Mesendoderm (in vitro differentiated cells): ENCODE measurements at places on chromosomes 5 and 9.

GRCh38 chr5:81854485-81854884 lies 103.6 kb upstream of the SSBP2 start:
- H3K36me3 ChIP-seq: no peaks in the 10 kb centered on the region
- no peak overlapping the region for H3K27ac ChIP-seq
- H3K4me1 ChIP-seq: peaks cover 23% of the 10 kb centered on the region
- no peak for DNase-seq

DNA sequence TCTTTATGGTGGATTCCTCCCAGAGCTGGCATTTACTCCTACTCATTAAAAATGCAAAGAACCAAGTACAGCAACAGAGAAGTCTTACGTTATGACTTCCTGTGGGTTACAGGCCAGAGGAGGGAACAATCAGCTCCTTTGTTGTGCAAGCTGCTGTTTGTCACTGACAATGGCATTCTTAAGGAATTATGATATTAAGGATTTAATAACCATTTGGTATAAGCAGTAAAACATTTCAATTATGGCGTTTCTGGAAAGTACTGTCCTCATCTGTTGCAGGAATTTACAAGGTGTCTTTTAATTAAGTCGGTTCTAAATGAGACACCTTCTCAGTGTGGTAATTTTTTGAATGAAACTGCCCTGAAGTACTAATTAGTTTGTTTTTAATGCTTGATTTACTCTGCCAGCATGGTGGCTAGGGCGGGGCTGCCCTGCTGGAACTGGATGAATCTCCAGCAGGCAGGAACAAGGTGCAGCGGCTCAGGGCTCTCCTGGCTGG lies 49.1 kb upstream of the VDAC1 start:
- no peaks in the 10 kb centered on the region for H3K27me3 ChIP-seq
- no peak overlapping the region for H3K4me3 ChIP-seq
- peak; percentile 33 for DNase-seq

DNA sequence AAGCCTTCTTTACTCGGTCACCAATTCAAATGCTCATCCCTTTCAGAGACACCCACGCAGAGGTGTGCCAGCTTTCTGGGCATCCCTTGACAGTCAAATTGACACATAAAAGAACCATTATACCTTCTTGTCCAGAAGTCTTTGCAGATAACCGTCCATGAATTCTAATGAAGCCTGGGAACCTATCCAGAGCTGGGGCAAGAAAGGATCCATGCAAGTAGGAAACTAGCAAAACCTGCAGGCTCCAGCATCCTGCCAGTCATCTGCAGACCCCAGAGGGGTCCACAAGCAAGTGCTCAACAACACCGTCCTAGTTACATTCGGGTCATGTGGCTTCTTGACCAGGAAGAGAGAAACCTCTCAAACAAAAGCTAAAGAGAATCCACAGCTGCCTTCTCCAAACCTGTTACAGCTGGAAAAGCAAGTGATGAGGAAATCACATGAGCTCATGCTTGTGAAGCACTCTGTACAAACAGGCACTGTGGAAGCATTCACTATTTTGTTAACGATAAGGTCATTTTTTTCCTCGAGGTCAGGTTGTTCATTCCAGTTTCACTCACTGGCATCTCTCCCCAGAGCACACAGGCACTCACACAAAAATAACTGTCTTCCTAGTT lies 80.2 kb upstream of the DMRT1 start:
- no peaks in the 10 kb centered on the region for H3K4me1 ChIP-seq
- DNase-seq: no peak
- H3K27me3 ChIP-seq: no peaks in the 10 kb centered on the region
- no peak overlapping the region for H3K4me3 ChIP-seq
- H3K36me3 ChIP-seq: no peaks in the 10 kb centered on the region

GRCh38 chr5:67009028-67009427 lies 187.6 kb downstream of the CD180 start:
- no peak overlapping the region for H3K4me3 ChIP-seq
- DNase-seq: no peak
- H3K27ac ChIP-seq: no peak overlapping the region

GRCh38 chr9:131607591-131607990 lies 62.3 kb downstream of the PRRT1B start:
- peak; percentile 21 for DNase-seq
- no peak overlapping the region for H3K4me3 ChIP-seq
- H3K36me3 ChIP-seq: no peaks in the 10 kb centered on the region
- H3K27ac ChIP-seq: no peak overlapping the region

DNA sequence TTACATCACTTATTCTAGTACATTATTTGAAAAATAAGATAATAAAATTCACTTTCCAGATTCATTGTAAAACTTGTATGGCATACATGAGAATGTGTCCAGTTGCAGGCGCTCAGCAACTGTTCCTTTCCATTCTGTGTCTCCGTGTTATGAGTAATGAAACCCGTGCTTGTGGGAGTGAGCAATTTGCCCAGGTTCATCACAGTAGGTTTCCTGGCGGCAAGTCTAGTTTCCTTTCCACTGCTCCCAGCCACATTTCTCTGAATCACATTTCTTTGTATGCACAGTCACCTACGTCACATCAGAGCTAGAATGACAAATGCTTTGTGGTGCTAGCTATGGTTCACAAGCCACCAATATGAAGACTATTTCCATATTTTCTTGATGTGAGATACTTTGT lies 39.9 kb downstream of the MOCS2 start:
- H3K27ac ChIP-seq: no peak overlapping the region
- no peak for DNase-seq
- H3K4me3 ChIP-seq: no peak overlapping the region
- no peaks in the 10 kb centered on the region for H3K4me1 ChIP-seq
- no peaks in the 10 kb centered on the region for H3K27me3 ChIP-seq

GRCh38 chr9:16461137-16461840 lies 409.2 kb downstream of the BNC2 start:
- DNase-seq: peak; percentile 51
- no peak overlapping the region for H3K27ac ChIP-seq
- H3K36me3 ChIP-seq: no peaks in the 10 kb centered on the region
- H3K4me1 ChIP-seq: no peaks in the 10 kb centered on the region

- peaks cover 2% of the 10 kb centered on the region for H3K36me3 ChIP-seq
- H3K27me3 ChIP-seq: no peaks in the 10 kb centered on the region
- H3K4me1 ChIP-seq: peaks cover 2% of the 10 kb centered on the region
- peak; percentile 29 for DNase-seq
Measured at GRCh38 chr9:111598733-111599091, 735 bp downstream of the PTGR1 start.

DNA sequence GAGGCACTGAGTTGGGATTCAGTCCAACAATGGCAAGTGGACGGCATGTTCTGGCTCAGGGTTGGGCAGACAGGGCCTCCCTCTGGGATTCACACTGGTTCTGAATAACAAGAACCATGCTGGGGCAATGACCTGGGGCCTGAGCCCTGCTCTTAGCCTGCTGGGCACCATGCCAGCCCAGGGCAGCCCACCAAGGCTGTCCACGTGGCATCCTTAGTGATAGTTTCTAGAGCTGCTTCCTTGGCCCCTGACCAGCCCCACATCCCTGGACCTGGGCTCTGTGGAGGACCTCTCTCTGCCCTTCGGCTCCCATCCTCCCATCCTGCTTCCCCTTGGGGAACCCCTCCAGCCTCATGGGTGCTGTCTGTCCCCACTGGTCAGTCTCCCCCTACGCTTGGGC lies 22.3 kb upstream of the OLFM1 start:
- H3K4me3 ChIP-seq: no peak overlapping the region
- no peaks in the 10 kb centered on the region for H3K27me3 ChIP-seq
- DNase-seq: no peak
- H3K4me1 ChIP-seq: no peaks in the 10 kb centered on the region
- H3K36me3 ChIP-seq: no peaks in the 10 kb centered on the region
- H3K27ac ChIP-seq: no peak overlapping the region

GRCh38 chr9:19409401-19410194 lies 789 bp downstream of the ACER2 start:
- no peak overlapping the region for H3K27ac ChIP-seq
- H3K27me3 ChIP-seq: no peaks in the 10 kb centered on the region
- peaks cover 5% of the 10 kb centered on the region for H3K4me1 ChIP-seq
- peak; percentile 73 for DNase-seq
- H3K4me3 ChIP-seq: peak overlapping the region; percentile 71

DNA sequence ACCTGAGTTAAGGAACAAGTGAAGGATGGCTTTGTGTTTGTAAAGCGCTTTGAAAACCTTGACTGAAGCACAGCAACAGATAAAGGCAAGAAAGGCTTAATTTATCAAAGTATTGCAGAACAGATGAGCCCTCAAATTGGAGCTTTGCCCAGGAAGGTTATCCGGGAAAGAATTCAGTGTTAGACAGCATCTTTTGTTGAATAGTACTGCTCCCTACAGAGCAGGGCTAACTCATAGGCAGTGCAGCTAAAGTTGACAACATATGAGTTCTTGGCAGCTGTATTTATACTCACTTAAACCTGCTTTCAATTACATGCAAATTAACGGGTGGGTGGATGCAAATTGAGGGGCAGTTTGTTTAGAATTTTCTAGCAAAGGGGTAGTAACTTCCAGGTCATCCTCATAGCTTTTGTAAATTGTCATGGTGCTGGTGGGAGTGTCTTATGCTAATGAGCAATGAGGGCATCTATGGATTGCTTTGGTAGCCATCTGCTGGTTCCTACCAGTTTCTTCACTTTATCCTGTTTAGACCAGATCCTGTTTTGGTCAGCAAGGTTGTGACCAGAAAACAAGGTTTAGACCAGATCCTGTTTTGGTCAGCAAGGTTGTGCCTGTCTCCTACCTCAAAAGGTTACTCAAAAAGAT lies 105.8 kb downstream of the GDA start:
- no peaks in the 10 kb centered on the region for H3K36me3 ChIP-seq
- no peak for DNase-seq
- H3K27ac ChIP-seq: no peak overlapping the region
- H3K4me1 ChIP-seq: no peaks in the 10 kb centered on the region
- no peaks in the 10 kb centered on the region for H3K27me3 ChIP-seq

GRCh38 chr5:100890461-100891008 lies 12.5 kb downstream of the ST8SIA4 start:
- H3K36me3 ChIP-seq: no peaks in the 10 kb centered on the region
- H3K4me3 ChIP-seq: no peak overlapping the region
- no peak overlapping the region for H3K27ac ChIP-seq
- H3K27me3 ChIP-seq: no peaks in the 10 kb centered on the region
- DNase-seq: no peak

GRCh38 chr5:176134529-176135223 lies 103.5 kb upstream of the SIMC1 start:
- no peak for DNase-seq
- no peak overlapping the region for H3K27ac ChIP-seq
- H3K4me3 ChIP-seq: no peak overlapping the region
- H3K27me3 ChIP-seq: peaks cover 1% of the 10 kb centered on the region

DNA sequence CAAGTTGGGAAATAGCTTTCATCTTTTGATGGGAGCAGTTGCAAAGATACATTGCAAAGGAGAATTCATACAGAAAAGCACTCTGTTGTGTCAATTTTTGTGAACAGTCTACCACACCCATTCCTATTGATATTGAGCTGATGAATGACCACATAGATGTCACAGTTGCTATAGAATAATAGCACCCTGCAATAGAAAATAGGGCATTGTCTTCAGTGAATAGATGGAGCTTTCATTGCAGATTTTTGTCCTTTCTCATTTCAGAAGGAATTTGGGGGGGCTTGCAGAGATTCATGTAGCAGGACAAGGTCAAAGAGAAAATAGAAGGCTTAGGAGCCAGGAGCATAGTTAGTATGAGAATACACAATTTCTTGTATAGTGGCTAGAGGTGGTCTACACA lies 237.9 kb downstream of the TMEM38B start:
- no peak for DNase-seq
- no peak overlapping the region for H3K27ac ChIP-seq
- H3K4me3 ChIP-seq: no peak overlapping the region
- H3K27me3 ChIP-seq: no peaks in the 10 kb centered on the region

- H3K27me3 ChIP-seq: no peaks in the 10 kb centered on the region
- no peaks in the 10 kb centered on the region for H3K36me3 ChIP-seq
- H3K4me1 ChIP-seq: no peaks in the 10 kb centered on the region
- no peak overlapping the region for H3K27ac ChIP-seq
- H3K4me3 ChIP-seq: no peak overlapping the region
- DNase-seq: peak; percentile 33
Measured at GRCh38 chr9:7691909-7692308, 107.7 kb downstream of the DMAC1 start.

DNA sequence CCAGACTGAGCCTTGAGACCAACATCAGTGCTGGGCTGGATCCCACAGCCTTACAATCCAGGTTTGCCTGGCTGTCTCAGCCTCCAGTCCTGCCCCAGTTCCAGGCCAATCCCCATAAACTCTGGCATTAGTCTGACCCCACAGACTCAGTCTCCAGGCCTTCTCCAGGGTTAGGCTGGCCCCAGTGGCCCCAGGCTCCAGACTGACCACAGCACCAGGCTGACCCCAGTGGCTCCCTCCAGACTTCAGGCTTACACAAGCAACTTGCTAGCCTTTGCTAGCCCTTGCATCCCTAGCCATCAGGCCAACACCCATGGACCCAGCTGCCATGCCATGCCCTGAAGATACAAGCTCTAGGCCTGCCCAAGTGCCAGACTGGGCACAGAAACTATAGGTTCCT lies 1326.0 kb upstream of the C9orf72 start:
- H3K27ac ChIP-seq: no peak overlapping the region
- DNase-seq: no peak
- no peak overlapping the region for H3K4me3 ChIP-seq
- no peaks in the 10 kb centered on the region for H3K27me3 ChIP-seq

- no peaks in the 10 kb centered on the region for H3K27me3 ChIP-seq
- H3K27ac ChIP-seq: no peak overlapping the region
- DNase-seq: peak; percentile 23
- H3K36me3 ChIP-seq: no peaks in the 10 kb centered on the region
- H3K4me1 ChIP-seq: no peaks in the 10 kb centered on the region
Measured at GRCh38 chr5:148060881-148061280, 2.9 kb upstream of the SPINK5 start.

- H3K4me1 ChIP-seq: no peaks in the 10 kb centered on the region
- no peaks in the 10 kb centered on the region for H3K27me3 ChIP-seq
- H3K36me3 ChIP-seq: no peaks in the 10 kb centered on the region
- H3K4me3 ChIP-seq: no peak overlapping the region
Measured at GRCh38 chr9:132717326-132717945, 47.2 kb downstream of the GTF3C4 start.

GRCh38 chr5:160298189-160298588 lies 14.2 kb downstream of the CCNJL start:
- peaks cover 11% of the 10 kb centered on the region for H3K4me1 ChIP-seq
- H3K27ac ChIP-seq: no peak overlapping the region
- DNase-seq: no peak
- H3K36me3 ChIP-seq: no peaks in the 10 kb centered on the region

DNA sequence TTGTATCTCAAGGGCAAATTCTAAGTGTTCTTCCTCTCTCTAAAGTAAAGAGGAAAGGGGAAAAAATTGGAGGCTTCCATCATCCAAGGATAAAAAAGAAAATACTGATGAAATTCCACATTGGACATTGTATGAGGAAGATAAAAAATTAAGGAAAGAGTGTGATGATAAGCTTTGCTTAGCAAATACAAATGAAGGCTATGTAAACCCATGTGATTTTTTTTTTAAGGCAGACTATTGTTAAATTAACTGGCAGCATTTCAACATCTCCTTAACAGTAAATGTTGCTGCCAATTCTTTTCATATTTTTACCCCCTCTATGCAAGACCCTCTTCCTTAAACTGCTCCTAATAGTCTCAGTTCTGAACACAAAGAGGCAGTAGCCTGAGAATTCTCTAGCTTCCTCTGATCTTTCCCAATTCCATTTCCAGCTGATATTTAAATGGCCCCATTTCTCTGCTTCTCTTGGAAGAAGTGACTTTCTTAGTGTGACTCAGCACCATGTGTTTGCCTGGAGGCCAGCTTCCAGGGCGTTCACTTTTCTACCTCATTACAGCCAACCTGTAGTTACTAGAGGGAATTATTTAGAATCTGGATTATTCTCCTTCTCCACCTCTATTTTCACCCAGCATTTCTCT lies 159.7 kb downstream of the TLE1 start:
- H3K36me3 ChIP-seq: no peaks in the 10 kb centered on the region
- no peak overlapping the region for H3K27ac ChIP-seq
- peak; percentile 46 for DNase-seq
- no peak overlapping the region for H3K4me3 ChIP-seq
- no peaks in the 10 kb centered on the region for H3K4me1 ChIP-seq
